ENCODE measurements at places on chromosomes 6 and 20. TPM values are rescaled to one million over a fixed set of nuclear protein-coding genes. Genes with fewer than 3 reads are reported as not detected.

Gene LAMA2
- total RNA-seq, result 165 TPM

Gene GPLD1
- 2.7 TPM for total RNA-seq

Gene PRKN
- 4.0 TPM for total RNA-seq

Gene ESF1
- total RNA-seq, result 12.5 TPM

Gene MSH5
- total RNA-seq, result 9.1 TPM

Gene CALHM6
- 3.8 TPM for total RNA-seq

Gene LCA5
- total RNA-seq, result 5.3 TPM

Gene SIRPB1
- total RNA-seq, result 0.13 TPM

Gene RBM24
- 157 TPM for total RNA-seq

Gene NHLRC1
- total RNA-seq, result 2.5 TPM

Gene KCNS1
- 0.04 TPM for total RNA-seq

Gene DCDC2
- 0.04 TPM for total RNA-seq

Gene BPIFB4
- 0.09 TPM for total RNA-seq

Gene GPX5
- total RNA-seq, result not detected

Gene UFL1
- 24.3 TPM for total RNA-seq

Gene MACROD2
- 3.7 TPM for total RNA-seq

Gene HRH3
- total RNA-seq, result 0.35 TPM

Gene STX11
- 1.4 TPM for total RNA-seq

Gene SMLR1
- total RNA-seq, result not detected

Gene NR2E1
- total RNA-seq, result not detected

Gene WFDC10B
- not detected for total RNA-seq

Gene SAMD3
- 0.71 TPM for total RNA-seq
